Stimulated activated CD8-positive, alpha-beta memory T cell treated with anti-CD3 and anti-CD28 coated beads, Interleukin-15, amount 100 ng/mL, for 4 hours (primary cell): ENCODE measurements at places on chromosomes 2 and 18.

DNA sequence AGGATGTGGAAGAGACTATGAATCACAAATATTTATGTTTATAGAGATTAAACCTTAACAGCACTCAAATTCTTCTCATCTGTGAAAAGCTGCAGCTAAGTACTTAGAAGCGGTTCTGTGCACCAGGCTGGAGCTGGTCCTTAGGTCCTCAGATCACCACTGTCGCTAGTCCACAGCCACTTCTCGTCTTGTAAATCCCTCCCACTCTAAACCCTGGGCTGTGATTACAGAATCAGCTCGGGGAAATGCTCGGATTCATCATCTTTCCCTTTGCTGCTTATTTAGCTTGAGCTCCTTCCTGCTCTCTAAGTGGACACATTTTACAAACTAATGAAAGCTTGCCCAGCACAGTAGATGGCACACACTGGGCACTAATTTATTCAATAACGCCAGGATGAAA lies 61.7 kb downstream of the RNF152 start:
- no peak for DNase-seq

DNA sequence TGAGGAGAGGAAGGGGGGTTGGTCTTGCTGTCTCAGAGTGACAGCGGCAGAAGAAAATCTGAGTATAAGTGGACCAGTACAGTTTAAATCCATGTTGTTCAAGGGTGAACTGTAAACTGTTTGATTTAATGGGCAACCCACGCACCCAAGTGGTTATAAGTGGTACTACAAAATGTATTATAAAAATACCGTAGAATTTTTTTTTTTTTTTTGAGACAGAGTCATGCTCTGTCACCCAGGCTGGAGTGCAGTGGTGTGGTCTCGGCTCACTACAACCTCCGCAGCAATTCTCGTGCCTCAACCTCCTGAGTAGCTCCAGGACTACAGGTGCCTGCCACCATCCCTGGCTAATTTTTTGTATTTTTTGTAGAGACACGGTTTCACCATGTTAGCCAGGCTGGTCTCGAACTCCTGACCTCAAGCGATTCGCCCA lies 2.1 kb upstream of the CHCHD5 start:
- DNase-seq: no peak

DNA sequence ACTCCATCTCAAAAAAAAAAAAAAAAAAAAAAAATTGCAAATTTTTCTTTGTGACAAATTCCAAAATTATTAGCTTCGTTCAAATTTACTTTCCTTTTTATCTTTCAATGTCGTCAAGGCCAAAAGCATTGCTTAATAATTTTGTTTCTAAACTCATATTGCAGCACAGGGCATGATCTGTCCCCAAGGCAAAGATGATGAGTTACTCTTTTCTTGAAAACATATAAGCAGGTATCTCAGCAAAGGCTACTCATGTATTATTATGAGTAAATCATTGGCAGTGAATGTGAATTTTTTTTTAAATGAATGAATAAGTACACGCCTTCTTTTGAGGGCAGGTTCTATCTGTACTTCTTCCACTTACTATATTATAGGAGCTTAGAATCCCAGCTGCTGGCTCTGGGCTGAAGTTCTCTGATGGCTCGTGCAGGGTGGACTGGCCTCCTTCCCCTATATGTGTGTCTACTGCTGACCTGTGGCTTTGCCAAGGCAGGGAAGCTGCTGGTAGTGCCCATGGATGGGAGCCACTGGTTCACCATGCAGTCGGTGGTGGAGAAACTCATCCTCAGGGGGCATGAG lies at the start of gene UGT1A7:
TSS of gene UGT1A7 (plus strand) at position 381 of the 579 bp plus-strand sequence. CDS start at position 418, 37 bp downstream.
- DNase-seq: no peak

- DNase-seq: no peak
Measured at GRCh38 chr2:180730976-180731375, 249.4 kb upstream of the UBE2E3 start.

DNA sequence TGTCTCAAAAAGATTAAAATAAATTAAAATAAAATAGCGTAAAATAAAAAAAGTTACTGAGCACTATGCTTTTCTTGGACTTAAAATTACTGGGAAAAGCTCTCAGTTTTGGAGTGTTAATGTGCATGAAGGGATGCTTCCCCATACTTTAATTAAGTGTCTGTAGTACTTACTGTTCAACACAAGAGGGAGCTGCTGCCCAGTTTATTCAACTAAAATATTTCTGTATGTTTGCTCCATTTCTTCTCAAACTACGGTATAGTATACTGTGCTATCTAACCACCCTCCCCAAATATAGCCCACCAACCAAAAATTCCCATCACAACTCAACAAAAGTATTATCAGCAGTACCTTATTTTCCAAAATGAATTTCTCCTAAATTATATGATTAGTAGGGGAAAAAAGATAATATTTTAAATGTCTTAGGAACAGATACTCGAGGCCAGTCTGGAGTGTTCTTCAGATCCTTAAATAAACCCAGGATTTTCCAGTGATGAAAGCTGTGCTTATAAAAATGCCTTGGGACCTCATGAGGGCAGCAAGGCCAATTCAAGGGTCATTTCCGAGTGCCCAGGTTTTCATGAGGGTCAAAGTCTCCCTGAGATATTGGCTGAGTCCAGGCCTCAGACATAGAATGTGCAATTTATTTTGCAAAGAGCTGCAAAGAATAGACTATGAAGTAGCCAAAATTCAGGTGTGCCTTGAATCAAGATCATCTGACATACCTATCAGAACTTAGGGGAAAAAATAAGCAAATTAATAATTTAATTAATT lies 64.1 kb downstream of the CHRNA1 start:
- no peak for DNase-seq

DNA sequence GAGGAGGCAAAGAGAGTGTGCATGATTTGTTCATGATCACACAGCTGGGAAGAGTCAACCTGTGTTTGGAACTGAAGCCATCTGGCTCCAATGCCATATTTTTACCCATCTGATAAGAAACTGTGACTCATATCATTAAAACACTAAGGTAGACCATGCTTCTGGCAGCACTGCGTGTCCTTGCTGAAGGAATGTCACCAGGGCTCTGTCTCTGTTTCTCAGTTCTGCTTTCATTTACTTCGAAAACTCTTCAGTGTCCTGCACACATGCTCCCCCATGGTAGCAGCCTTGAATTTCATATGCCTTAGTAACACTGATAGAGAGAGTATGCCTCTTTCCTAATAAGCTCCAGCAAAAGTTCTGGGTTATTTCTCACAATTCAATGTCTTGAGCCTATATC lies 830.4 kb downstream of the DCDC2C start:
- no peak for DNase-seq

DNA sequence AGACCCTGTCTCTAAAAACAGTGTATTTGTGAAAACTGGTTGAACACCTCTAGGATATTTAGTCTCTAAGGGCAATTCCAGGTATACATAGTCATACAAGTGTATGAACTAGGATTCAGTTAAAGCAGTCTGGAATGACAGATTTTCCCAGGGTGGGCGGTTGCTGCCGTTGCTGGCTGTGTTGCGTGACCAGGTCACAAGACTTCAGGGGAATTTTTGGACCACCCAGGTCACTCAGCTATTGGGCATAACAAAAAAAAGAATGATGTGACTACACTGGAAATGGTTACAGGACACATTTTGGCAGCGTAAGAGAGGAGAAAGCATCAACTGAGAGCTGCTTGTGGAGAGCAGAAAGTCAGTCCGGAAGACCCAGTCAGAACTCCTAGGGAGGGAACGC lies 58.0 kb upstream of the ZBTB7C start:
- DNase-seq: no peak

DNA sequence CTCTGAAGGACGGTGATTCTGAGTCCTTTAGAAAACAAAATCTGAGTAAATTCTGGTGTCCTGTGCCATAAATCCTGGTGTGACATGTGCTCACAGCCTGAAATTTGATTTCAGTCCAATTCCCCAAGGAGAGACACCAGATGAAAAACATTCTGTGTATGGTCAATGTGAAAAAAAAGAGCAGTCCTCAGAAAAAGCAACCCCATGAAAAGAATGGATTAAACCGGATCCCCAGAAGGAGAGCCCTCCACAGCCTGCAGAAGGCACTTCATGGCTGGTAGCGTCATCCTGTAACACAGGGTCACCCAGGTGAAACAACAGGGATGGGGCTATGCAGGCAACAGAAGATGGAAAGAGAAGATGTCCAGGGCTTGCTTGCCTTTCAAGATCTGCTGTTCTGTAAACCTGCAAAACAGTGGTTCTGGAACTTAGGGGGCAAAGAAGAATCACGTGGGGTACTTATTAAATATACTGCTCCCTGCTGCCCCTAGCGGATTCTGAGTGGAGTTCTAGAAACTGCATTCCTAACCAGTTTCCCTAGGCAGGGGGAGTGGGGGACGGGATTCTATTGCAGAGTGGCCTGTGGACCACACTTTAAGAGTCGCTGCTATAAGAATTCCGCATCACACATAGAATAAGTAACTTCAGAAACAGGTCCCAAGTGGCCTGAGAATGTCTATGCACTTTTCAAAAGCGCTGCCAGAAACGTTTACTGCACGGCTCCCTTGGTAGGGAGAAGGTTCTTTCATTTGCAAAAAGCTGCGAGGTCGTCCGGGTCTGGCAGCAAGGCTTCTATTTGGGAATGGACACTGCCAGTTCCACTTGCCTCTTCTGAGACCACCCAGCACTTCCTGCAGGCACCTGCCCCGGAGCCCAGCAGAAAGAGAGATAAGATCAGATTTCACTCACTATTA lies 118.9 kb upstream of the ARL5A start:
- no peak for DNase-seq
